ENCODE measurements at places on chromosomes 5 and 9. TPM values are rescaled to one million over a fixed set of nuclear protein-coding genes. Genes with fewer than 3 reads are reported as not detected.

GRCh38 chr9:116480700-116481099 is 206.4 kb upstream of the TRIM32 start:
- DNase-seq: no peak

- no peak for DNase-seq
These were observed 81.8 kb upstream of the FANCC start for GRCh38 chr9:95399261-95399660.

- no peak for DNase-seq
These were observed 21.4 kb downstream of the TGFBR1 start for GRCh38 chr9:99126312-99126711.

GRCh38 chr5:9099689-9100088 is 446.2 kb downstream of the SEMA5A start:
- DNase-seq: no peak

DNA sequence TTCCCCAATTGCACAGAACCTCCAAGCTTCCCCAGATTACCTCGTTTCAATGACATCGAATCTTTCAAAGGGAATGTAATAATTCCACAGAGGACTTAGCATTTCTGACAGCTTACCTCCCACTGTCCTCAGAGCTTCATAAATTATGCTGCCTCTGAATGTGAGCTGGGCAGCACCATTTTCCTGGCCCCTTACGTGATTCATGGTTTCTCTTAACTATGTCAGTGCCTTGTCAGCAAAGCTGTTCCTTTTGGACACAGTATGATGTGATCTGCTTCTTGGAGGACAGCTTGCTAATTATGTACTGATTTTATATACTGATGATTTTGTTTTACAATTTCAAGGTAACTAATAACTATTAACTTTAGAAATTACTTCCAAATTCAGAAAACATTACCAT is 27.7 kb upstream of the SSBP2 start:
- DNase-seq: no peak

DNA sequence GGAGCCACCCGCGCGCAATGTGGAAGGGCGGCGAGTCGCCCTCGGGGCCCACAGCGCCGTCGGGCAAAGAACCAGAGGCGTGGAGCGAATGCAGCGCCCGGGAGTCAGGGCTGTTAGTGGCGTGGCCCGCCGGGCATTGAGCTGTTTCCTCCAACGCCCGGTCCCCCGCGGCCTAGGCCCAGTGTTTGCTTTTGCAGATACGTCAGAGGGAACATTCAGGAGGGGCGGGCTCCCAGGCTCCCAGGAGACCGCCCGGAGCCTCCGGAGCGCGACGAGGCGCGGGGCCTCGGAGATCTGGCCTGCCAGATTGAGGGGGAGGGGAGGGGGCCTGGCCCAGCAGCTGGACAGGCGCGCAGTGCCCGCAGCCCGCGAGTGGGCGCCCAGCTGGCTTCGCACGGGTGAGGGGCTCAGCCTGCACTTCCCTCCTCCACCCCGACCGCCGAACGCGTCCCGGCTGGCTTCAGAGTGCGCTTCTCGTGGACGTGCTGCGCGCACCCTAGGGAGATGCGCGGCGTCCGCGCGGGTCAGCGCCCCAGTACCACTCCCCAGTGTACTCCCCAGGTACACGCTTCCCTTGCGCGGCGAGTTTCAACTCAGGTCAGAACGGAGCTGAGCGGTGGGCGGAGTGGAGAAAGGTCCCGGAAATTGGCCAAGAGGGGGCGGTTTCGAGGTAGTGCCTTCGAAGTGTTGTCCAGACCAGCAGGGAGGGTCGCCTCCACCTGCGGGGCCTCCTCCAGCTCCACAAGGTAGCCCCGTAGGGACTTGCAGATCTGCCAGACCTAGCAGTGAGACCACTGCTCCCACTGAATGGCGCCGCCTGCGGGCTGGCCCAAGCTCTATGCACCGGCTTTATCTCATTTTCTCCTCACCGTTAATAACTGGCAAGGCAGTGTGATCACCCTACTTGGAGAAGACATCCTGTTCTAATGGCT is 130.4 kb downstream of the TMEM174 start:
- DNase-seq: no peak

DNA sequence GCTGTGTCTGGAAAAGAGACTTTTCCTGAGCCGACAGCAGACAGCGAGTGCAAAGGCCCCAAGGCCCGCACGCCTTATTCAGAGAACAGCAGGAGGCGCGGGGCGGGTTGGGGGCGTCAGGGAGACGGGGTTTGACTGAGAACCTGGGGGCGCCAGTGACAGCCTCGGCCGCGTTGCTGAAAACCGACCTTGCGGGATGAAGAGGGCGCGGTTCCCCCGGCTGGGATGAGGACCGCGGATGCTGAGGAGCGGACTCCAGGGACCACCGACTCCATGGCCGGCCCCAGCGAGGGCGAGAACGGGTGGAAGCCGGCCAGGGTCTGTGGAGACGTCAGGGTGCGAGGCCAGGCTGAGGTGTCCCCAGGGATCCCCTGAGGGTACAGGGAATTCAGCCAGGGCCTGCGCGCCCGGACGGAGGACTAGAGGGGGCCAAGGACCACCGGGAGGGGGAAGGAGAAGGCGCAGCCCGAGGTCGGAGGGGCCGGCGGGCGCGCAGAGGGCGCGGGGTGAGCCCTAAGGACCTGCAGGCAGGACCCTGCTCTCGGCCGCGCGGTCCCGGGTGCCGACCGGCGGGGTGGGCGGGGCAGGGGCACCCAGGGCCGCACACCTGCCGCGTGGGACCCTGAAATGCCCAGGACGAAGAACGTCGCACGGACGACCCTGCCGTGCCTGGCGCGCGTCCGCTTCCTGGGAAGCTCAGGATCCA is 837 bp upstream of the AHRR start:
- DNase-seq: no peak

DNA sequence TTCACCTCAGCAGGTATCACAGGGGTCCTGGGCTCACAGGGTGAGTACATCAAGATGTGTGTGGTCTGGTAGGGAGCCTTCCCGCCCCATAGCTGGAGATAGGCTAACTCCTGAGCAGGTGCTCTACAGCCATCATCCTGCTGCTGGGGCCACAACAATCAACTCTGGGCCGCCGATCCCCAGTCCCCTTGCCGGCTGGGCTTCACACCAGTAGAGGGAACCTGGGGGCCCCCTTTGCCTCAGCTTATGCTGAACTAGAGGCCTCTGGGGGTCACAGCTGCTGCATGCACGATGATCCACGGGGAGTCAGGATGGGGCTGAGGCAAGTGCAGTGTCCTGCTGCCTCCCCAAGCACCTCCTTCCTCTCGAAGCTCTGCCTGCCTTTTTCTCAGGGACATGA is 46.5 kb downstream of the IRF1 start:
- no peak for DNase-seq

GRCh38 chr5:83552275-83552674 is 80.7 kb downstream of the VCAN start:
- no peak for DNase-seq

GRCh38 chr5:72093217-72093616 is 14.1 kb upstream of the MAP1B start:
- no peak for DNase-seq

DNA sequence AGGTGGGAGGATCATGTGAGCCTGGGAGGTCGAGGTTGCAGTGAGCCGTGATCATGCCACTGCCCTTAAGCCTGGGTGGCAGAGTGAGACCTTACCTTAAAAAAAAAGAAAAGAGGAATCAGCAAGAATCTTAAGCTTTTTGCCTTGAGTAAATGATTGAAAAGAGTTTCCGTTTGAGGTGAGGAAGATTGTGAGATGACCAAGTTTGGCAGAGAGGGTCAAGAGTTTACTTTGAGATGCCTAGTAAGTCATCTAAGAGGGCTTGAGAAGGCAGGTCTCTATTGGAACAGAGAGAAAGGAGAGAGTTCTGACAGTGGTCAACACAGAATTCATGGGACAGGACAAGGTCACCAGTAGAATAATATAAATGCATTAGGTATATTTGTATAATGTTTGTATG is 572.1 kb downstream of the TLE4 start:
- no peak for DNase-seq

DNA sequence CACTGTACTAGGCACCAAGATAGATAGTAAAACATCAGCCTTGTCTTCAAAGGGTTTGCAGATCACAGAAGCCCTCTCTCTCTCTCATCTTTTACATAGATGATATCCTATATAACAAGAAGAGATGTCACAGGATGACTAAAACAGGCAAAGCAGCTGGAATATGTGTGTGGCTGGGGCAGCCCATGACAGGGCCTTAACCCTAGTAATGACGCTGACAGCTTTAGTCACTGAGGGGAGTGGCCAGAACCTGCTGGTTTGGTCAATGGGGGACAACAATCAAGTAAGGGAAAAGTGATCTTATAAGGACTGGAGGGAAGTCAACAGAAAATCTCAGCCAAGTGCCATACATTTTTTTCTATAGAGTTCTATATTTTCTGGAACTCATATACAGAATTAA is 41.9 kb upstream of the RIC1 start:
- DNase-seq: no peak

GRCh38 chr9:91297306-91297705 is 64.4 kb downstream of the AUH start:
- no peak for DNase-seq

DNA sequence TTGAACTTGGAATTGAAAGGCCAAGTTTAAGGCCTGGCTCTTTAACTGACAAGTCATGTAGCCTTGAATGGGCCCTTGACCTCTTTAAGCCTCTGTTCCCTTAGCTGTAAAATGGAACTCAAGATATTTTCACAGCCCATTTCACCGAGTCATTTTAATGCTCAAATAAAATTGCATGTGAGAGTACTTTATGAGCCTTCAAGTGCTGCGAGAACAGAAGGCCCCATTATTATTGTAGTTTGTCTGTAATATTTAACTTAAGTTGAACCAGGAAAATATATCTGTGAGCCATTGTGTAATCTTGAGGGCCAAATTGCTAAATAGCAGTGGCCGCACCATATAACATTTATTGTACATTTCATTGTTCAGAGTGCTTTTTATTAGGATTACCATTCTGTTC is 249.9 kb downstream of the NTRK2 start:
- no peak for DNase-seq

DNA sequence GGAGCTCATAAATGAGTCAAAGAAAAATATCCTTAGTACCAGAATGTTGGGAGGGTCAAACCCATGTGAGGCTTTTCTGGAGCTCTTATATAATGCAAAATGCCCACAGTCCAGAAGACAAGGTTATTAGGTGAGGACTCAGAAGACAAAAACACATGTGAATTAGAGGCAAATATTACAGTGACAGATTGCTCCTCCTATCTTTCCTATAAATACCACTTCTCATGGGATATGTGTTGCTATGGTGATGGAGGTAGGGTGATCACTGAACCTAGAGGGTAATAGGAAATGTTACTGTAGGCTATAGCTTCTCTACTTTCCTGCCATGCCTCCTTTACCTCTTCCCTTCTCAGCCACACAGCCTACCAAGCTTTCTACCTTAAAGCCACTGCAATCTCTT is 264.6 kb downstream of the SEC61B start:
- DNase-seq: no peak

DNA sequence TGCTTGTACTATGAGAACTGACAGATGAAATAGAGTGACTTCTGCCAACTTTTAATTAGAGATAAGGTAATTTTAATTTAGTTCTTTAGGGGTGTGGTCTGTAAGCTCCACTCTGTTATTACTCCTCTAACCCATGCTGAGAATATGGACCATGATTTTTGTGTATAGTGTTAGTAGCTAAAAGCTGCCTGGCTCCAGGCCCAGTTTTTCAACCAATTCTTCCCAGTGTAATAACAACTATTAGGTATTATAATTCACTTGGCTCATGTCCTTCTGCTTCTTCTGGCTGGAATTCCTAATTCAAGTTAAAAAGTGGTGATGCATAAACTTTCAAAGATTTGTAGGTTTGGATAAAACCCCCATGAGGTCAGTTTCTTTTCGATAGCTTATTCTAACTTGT is 216.3 kb downstream of the ISL1 start:
- no peak for DNase-seq

DNA sequence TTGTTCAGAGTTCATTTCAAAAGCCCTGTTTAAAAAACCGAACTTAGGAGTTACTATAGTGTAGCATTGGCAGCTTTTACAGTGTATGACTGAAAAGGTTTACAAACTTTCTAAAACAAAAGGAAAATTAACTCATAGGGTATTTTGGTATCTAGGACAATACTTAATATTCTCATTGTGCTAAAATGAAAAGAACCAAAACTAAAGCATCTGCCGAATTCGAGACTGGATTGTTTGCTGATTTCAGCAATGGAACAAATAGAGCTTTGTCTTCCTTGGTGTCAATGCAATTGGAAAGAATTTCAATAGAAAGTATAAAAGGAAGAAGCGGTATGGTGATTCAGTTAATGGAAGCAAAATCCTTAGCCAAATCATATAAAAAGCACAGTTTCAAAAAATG is 254.1 kb downstream of the SLF1 start:
- DNase-seq: no peak

GRCh38 chr5:142784401-142784955 is 14.3 kb downstream of the ARHGAP26 start:
- DNase-seq: no peak

GRCh38 chr5:24163091-24163490 is 481.7 kb downstream of the CDH10 start:
- no peak for DNase-seq

DNA sequence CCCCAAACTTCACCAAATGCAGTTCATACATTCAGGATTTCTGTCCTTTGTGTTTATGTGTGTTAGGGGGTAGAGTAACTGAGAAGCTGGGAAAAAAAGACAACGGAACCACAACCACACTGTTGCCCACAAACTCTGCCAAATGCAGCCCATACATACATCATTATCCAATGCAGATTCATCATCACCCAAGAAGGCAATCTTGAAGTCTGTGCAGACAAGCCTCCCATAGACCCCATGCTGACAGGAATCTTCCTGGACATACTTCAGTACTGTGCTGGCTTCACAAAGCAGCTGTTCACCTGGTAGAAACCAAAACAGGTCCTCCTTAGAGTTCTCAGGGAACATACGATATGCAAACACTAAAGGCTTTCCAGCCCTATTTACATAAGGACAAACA is 38.9 kb downstream of the MTMR12 start:
- DNase-seq: no peak

DNA sequence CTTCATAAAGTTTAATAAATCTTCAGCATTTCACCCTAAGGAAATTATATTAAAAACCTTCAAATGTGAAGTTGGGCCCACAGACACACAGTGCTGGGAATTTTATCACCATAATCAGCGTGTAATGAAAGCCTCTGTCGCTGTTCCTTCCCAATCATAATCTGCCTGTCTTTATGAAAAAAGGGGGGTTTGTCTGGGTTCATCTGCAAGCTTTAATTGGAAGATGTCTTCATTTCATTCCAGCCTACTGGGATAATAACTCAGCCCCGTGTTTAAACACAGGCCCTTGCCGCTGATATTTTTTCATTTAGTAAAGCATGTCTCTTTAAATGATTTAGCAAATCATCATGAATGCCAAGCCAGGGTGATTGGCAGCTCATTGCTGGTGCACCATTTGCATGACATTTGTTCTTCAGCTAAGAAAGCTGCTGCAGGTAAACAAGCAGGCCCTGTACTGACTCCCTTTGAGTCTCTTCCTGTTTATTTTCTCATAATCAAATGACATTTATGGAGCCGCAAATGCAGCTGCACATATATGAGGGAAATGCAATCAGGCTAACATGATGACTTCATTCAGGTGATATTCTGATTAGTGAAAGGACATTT is 362.9 kb upstream of the TLE4 start:
- no peak for DNase-seq

DNAJC21 gene
- 41.0 TPM for polyA plus RNA-seq

NR2F1-AS1 gene
- polyA plus RNA-seq: 2.7 TPM

LPAR1 gene
- polyA plus RNA-seq: 30.1 TPM

SHOC1 gene
- polyA plus RNA-seq: 0.26 TPM

TMEM267 gene
- 9.9 TPM for polyA plus RNA-seq

GRXCR2 gene
- polyA plus RNA-seq: not detected

SEMA4D gene
- 23.3 TPM for polyA plus RNA-seq

AOPEP gene
- 36.1 TPM for polyA plus RNA-seq

MARCOL gene
- not detected for polyA plus RNA-seq

SARDH gene
- polyA plus RNA-seq: 5.6 TPM

PCDHGB4 gene
- polyA plus RNA-seq: 2.6 TPM

DRD1 gene
- not detected for polyA plus RNA-seq
